ENCODE measurements at places on chromosomes 11 and 22.
A peak's percentile ranks its signal among the peaks of the same experiment; 100 is the strongest.

DNA sequence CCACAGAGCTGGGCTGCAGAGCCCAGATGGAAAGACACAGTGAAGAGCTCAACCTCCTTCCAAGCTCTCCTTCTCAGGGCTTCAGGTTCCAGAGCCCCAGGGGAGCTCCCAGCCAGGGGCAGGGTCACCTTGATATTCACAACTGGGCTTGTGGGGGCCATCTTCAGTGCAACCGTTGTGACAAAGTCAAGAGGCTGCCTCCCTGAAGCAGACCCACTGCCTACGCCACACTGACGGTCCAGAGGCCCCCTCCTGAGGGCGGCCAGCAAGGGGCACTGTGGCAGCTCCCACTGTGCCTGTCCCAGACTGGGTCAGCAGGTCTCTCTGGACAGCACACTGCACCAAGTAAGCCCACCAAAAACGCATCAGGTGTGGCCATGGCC, 84.1 kb downstream of the DGCR2 start:
- DNase-seq = no peak

DNA sequence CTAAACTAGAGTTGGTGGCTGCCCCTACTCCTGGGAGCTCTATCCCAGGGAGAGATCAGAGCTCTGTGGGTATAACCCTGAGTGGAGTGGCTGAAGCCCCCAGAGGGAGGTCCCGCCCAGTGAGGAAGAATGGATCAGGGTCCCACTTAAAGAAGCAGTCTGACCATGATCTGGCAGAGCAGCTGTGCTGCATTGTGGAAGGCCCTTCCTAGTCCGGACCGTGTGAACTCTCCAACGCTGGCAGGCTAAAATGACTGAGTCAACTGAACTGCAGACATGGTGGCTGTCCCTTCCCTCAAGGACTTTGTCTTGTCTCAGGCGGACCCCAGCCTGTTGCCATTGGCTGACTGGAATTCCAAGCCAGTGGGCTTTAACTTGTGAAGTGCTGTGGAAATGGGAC, 494.2 kb downstream of the FAM181B start:
- DNase-seq = no peak

GRCh38 chr11:59783632-59784090, 26.9 kb downstream of the MRPL16 start:
- DNase-seq = no peak

GRCh38 chr11:70577948-70578347, 179.6 kb downstream of the CTTN start:
- DNase-seq = peak; percentile 48

DNA sequence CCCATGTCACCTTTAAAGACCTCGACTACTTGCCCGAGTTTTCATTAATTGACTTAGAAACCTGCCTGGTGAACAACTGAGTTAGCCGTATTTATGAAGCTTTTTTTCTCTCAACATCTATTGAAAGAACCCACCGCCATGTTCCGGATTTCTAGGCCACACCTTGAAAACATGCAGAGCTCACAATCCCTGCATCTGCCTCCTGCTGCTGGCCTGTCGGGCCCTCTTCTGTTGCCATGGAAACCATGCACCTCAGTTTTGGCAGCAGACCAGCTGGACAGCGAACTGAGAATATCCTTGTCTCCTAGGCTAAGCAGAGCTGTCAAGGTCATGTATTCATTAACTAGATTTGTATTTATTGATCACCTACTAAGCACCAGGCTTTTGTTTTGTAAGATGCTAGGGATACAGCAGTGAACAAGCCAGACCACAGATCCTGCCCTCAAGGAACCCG, 4.3 kb upstream of the PATZ1 start:
- DNase-seq = no peak

DNA sequence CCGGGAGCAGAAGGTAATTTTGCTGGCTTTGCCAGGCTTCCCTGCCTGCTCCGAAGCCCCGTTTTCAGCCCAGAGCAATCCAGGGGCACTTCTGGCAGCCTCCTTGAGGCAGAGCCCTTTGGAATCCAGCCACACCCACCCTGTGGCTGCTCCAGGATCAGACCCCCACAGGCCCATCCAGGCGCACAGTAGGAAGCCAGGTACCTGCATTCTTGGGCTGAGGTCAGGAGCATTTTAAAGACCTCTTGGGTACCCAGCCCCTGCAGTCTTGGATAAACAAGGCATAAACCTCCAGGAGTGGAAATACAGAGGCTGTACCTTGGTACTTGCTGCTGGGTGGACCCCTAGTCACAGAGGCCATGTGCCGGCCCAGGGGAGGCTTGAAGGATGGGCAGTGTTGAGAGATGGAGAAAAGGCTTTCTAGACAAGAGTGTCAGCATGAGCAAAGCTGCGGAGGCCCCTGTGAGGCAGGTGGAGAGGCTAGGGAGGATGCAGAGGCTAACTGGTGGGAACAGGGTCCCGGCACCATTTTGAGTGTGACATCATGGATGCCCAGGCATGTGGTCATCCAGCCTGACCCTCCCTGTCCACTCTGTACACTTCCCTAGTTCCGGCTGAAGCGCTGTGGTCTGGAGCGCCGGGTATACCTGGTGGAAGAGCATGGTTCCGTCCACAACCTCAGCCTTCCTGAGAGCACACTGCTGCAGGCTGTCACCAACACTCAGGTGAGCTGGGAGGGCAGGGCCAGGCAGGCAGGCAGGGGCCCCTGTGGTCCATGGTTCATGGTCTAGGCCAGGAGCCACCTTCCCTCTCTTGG, 3.9 kb downstream of the MUS81 start:
- DNase-seq = peak; percentile 54

All from upper lobe of right lung (tissue), 1 donor.